ENCODE measurements at places on chromosomes 6 and 20.

GRCh38 chr20:49935746-49936152, 448 bp upstream of the RNF114 start:
- DNase-seq = no peak

- DNase-seq = no peak
These were observed 35.7 kb downstream of the KCNB1 start for GRCh38 chr20:49446808-49447207.

- DNase-seq = no peak
These were observed 15.0 kb downstream of the MAP7 start for GRCh38 chr6:136535017-136535765.

GRCh38 chr20:8777911-8778310, 291.0 kb upstream of the PLCB4 start:
- no peak for DNase-seq

DNA sequence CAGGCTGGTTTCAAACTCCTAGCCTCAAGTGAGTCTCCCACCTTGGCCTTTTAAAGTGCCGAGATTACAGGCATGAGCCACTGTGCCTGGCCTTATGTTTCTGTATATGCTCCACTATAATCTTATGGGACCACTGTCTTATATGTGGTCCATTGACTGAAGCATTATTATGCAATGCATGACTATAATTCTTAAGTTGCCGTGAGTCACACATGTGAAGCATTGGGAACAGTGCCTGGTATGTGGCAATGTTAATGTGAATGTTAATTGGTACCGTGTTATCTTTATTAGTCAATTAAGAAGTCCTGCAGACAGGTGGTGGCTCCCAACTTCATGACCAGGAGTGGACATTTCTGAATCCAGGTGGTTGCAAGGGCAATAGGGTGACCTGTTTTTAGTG, 14.7 kb upstream of the ASXL1 start:
- no peak for DNase-seq

- DNase-seq = no peak
These were observed 170.2 kb downstream of the CDKAL1 start for GRCh38 chr6:20704325-20705025.

DNA sequence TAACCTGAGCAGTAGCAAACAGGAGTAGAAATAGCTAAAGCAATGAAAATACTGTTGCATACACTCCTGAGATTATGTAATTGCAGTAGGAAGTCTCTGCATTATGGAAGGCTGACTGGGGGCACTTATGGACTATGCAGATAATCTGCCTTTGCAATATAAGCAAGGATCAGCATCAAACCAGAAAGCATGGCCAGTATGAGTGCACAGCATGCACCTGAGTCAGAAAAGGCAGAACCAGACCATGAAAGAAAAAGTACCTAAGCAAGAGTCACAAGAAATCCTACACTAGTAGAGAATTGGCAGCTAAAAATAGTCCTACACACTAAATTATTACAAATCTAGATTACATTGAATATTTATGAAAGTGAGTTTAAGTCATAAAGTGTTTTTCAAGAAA, 164.3 kb downstream of the KIF6 start:
- DNase-seq = no peak

DNA sequence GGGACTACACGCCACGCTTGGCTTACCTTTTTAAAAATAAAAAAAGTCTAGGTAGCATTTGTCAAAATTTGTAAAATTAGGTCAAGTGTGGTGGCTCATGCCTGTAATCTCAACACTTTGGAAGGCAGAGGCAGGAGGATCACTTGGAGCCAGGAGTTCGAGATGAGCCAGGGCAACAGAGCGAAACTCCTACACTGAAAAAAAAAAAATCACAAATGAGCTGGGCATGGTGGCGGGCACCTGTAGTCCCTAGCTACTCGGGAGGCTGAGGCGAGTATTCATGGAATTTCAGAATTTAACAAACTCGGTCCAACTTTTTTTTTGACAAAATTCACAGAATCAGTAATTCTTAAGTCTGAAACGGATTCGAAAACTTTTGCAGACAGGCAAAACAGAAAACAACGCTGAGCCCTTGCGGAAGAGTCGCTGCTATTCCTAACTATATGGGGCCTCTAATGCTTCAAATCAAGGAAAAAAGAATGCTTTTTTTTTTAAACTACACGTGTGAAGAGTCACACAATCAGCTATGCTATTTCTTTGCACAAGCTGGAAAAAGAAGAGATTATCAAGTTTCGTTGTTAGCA, 62.9 kb downstream of the GTF2H5 start:
- no peak for DNase-seq

GRCh38 chr6:314377-314776, 22.1 kb downstream of the DUSP22 start:
- no peak for DNase-seq

GRCh38 chr6:32960563-32960962, 7.7 kb upstream of the HLA-DMA start:
- DNase-seq = no peak

GRCh38 chr20:8518878-8519277, 386.8 kb downstream of the PLCB1 start:
- no peak for DNase-seq

GRCh38 chr6:137878486-137879285, 11.6 kb downstream of the TNFAIP3 start:
- DNase-seq = no peak

GRCh38 chr20:15599961-15600360, 973.3 kb downstream of the KIF16B start:
- DNase-seq = no peak

DNA sequence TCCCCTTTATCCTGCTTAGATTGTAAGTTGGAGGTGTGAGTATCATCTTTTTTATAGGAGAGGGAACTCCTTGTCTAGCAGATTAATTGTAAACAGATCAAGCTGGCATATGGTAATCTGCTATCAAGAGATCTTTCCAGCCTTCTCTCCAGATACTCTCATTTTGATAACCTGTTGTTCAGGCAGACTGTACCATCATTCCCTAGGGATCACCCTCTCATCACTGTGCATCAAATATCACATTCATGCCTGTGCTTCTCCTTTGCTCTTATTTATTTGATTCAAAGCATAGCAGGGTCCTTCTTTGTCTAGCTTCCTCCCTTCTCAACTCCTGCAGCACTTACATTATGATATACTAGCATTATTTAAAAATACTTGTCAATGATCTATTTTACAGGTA, 73.8 kb downstream of the LRRC1 start:
- DNase-seq = no peak

GRCh38 chr6:87364602-87365252, 20.1 kb downstream of the C6orf163 start:
- DNase-seq = no peak

- DNase-seq = no peak
These were observed 6.0 kb downstream of the CPNE5 start for GRCh38 chr6:36833182-36833789.

DNA sequence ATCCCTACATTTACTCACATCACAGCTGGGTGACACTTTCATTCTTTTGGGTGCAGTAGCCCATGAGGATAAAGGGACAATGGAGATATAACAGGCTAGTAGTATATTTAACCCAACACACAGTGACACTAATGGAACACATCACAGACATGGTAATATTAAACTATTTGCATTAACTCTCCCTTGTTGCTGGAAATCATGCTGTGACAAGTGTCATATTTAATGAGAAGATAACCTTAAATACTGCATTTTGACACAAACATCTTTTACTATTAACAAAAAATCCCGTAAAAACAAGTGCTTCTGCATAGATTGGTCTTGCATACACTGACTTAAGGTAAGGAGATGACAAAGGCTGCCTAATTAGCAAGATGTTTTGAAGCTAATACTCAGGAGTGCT, 45.5 kb downstream of the CNR1 start:
- no peak for DNase-seq

DNA sequence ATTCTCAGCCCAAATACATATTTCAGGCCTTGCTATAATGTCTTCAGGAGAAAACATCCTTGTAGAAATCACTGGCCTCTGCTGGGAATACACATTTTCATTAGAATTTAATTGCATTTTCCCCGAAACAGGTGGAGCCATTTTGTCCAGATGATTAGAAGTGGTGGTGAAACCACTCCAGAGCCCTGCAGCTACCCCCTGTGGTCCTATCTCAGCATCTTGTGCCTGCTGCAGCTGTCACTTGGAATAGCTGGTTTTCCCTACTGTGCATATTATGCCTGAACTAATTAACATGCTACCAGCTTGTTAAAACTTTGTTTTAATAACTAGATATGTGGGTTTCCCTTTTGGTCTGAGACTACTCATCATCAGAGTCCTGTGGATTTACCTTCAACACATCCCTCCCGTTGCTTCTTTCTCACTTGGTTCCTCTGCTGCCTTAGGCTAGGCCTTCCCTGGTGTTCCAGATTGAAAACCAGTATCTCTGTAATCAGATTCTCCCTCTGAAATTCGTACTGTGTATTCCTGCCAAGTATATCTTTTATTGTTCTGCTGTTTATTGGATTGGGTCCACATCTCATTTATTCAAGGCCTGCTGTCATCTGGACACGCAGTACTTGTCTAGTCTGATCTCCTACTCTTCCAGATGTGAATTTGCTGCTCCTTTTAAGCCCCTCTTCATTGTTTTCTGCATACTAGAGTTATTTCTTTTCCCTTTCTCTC, 15.2 kb downstream of the DNAH8 start:
- DNase-seq = no peak

GRCh38 chr20:34180460-34181120, 60.6 kb upstream of the ASIP start:
- DNase-seq = no peak

- DNase-seq = no peak
These were observed 21.5 kb upstream of the ARHGAP18 start for GRCh38 chr6:129731428-129731827.

- DNase-seq = no peak
These were observed 157.6 kb upstream of the KCNQ5 start for GRCh38 chr6:72464246-72464645.

DNA sequence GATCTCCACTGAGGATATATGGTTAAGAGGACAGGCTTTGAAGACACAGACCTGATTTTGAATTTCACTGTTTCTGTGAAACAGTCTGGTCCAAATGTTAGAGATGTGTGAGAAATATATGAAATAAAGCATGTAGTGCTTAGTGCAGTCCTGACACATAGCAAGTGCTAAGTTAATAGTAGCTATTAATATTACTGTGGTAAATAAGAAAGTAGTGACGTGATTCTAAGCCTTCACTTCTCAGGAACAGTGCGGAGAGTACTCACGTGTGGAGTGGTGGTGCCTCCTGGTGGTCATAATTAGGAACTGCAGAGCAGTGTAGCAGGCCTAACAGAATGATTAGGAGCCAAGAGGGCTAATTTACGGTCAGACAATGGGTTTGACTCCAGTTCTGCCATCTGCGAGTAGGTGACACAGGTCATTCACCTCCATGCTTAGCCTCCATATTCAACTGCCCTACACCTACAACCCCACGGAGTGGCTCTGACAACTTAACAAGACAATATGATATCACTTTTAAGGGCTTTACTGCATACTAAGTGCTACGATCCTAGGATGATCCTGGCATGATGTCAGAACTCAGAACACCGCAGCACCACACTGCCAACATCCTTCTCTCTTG, 106.2 kb downstream of the JPH2 start:
- peak; percentile 72 for DNase-seq

DNA sequence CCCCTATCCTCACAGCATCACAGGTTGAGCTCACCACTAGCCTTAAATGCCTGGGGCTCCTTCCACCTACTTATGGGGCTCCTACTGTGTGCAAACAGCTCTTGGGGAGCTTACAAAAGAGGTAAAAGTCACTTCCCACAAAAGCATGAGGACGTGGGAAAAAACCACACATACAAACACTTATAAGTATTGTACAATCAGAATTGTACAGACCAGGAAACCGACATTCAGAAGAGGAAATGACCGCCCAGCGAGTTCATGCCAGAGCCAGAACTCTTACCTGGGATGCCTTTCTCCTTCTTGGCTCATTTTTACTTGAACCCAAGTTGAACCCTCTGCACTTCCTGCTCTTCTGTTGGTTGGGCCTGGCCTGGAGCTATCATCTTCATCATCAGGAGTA, 6.3 kb upstream of the PPP1R16B start:
- DNase-seq = no peak

DNA sequence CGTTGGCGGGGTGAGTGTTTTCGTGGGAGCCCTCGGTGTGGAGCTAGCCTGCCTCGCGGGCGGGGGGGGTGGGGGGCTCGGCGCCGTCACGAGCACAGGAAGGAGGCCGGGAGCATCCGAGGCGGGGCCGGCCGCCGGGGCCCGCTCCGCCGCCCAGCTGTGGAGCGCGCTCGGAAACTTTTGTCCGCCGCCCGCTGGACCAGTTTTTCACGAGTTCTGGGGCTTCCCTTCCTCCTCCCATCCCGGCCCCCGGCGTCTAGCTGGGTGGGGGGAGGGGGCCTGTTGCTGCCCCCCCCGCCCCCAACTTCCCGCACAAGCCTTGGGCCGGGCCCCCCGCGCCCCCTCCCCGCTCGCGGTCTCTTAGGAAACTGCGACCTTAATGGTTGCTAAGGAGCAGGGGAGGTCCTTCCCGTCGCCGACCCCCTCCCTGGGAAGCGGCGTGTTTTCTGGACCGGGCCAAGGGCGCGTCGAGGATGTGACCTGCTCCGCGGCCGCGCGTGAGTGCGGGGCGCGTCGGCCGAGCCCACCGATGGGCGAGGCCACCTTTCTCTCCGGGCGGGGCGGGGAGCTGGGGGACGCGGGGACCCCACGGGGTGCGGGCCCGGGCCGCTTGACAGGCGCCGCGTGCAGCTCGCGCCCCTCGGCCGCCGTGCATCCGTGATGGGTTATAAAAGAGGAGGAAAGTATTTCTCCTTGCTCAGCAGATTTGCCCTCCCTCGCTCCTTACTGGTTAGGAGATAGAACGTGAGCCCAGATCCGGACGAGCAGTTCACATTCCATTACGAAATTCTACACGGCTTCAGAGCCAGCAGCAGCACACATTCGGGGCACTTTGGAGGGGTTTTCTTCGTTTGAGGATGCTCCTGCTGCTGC, 1.4 kb downstream of the RREB1 start:
- DNase-seq = peak; percentile 29

Measured in T-helper 17 cell (primary cell).